T1000 (cell line): ENCODE measurements at places on chromosomes 6 and 20.
A peak's percentile ranks its signal among the peaks of the same experiment; 100 is the strongest.

GRCh38 chr6:76247527-76247926 is 175.1 kb upstream of the IMPG1 start:
- no peak for DNase-seq

GRCh38 chr6:66057034-66057433 is 350.0 kb upstream of the EYS start:
- no peak for DNase-seq

DNA sequence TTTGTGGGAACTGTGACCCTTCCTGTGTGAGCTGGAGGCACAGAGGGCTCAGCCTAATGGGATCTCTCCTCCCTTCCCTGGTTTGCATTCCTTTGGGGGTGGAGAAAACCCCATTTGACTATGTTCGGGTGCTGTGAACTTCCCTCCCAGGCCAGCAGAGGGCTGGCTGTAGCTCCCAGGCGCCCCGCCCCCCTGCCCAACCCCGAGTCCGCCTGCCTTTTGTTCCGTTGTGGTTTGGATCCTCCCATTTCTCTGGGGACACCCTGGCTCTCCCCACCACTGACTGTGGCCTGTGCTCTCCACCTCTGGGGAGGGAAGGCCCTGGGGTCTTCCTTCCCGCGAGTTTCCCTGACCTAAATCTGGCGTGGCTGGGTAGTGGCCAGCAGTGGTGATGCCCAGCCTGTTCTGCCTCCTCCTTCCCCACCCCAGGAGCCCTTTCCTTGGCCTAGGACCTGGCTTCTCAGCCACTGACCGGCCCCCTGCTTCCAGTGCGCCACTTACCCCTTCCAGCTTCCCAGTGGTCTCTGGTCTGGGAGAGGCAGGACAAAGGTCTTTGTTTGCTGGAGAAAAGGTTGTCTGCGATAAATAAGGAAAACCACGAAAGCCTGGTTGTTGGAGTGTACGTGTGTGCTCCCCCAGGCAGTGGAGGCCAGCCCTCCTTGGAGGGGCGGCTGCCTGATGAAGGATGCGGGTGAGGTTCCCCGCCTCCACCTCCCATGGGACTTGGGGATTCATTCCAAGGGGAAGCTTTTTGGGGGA is 4.9 kb downstream of the VEGFA start:
- peak; percentile 62 for DNase-seq

- no peak for DNase-seq
Observed at GRCh38 chr20:14336686-14337085, 726 bp downstream of the FLRT3 start.

GRCh38 chr6:57137350-57137749 is 34.8 kb upstream of the BAG2 start:
- no peak for DNase-seq

DNA sequence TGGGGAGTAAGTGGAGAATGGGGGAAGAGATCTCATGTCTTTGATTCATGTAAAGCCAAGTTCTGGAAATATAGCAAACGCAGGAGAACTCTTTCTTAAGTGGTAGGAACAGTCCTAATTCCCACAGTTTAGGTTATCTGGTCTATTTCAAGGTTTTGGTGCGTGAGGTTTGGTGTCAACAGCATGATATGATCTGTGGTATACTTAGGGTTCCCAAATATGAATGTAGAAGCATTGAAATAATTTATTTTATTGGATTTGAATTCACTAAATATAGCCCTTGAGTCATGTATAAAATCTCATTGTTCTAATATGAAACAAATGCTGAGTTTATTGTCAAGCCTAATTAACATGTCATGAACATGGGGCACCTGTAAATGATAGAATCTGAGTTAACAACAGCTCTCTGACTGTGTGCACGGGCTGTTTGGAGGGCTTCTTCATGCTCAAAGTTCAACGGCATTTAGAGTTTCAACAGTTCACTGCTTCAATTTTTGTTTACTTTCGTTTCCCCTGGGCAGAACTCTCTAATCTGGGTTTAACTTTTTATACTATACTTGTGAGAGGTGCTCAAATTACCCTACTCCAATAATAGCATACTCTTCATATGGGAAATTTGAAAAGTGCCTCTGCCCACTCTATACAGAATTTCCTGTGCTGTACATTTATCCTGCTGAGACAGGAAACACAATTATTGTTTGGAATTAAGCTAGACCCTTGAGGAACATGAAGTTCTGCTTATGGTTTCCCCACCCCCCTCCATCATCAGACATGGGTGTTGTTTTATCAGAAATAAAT is 236.3 kb upstream of the ZNF217 start:
- no peak for DNase-seq

GRCh38 chr6:149929422-149929821 is 6.5 kb upstream of the RAET1G start:
- no peak for DNase-seq

DNA sequence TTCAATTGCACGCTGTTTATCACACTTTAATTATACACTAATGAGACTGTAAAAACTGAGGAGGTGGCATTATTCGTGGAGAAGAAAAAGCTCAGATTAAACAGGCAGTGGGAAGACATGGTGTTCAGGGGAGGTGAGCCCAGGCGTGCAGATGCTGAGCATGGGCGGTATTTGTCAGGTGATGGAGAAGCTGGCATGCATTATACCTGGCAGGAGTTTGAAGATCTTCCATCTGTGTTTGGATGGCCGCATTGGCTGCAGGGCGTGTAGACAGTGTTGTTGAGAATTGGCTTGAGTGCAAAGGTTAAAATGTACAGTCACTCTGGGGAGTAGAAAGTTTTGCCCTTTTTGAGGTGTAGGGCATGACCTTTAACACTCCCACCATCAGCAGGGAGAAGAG is 213.8 kb downstream of the ERMARD start:
- no peak for DNase-seq

GRCh38 chr6:2061880-2062279 is 183.5 kb downstream of the GMDS start:
- no peak for DNase-seq

DNA sequence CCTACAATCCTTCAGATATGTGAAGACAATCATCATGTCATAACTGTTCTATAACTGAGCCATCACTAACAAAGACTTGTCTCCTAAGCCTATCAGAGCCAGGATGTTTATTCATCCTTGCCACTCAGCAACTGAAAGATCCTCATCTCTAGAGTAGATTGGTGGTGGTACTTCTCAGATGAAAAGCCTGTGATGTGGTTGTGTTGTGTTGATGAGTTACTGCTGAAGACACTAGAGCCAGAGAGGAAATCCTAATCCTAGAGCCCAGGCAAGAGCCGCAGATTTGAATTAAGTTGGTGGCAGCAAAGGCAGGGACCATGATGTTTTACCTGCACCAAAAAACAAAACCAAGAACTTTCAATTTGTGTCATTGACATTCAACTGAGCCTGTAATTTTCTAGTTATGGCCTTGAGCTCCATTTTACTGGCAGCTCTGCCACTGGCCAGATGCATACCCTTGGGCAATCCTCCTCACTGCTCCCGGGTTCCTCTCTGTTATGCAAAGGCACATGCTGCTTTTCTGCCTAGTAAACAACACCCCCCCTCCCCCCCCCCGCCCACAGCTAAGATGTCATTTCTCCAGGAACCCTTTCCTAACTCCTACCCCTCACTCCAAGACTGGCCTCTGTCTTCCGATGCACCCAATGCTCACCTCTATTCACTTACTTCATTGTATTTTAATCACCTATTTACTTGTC is 50.2 kb upstream of the REV3L start:
- no peak for DNase-seq

- no peak for DNase-seq
Observed at GRCh38 chr6:166307082-166308032, 835 bp downstream of the PRR18 start.
